ENCODE measurements at places on chromosomes 5 and 9.

- no peak for DNase-seq
Measured at GRCh38 chr9:84759300-84759750, 89.8 kb downstream of the NTRK2 start.

GRCh38 chr9:36163049-36163785 is 6.0 kb upstream of the CCIN start:
- no peak for DNase-seq

GRCh38 chr5:124704594-124705284 is 41.7 kb downstream of the ZNF608 start:
- no peak for DNase-seq

DNA sequence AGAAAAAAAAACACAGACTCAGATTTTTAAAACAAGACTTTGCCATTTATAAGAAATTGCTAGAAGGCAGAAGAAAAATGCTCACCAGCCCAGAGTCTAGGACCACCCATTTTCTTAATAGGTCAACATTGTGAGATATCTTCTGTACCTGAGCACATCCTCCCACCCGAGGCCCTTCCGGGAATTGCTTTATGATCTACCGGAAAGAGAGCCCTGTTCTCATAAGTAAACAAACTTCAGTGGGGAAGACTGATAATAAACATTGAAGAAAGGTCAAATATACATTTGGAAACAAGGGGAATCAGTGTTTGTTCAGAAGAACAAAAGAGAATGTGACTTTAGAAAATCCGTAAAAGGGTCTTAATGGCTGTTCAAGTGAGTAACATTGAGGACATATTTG is 44.4 kb downstream of the PRKACG start:
- DNase-seq = no peak

GRCh38 chr5:179974946-179975712 is 67.4 kb upstream of the TBC1D9B start:
- no peak for DNase-seq

DNA sequence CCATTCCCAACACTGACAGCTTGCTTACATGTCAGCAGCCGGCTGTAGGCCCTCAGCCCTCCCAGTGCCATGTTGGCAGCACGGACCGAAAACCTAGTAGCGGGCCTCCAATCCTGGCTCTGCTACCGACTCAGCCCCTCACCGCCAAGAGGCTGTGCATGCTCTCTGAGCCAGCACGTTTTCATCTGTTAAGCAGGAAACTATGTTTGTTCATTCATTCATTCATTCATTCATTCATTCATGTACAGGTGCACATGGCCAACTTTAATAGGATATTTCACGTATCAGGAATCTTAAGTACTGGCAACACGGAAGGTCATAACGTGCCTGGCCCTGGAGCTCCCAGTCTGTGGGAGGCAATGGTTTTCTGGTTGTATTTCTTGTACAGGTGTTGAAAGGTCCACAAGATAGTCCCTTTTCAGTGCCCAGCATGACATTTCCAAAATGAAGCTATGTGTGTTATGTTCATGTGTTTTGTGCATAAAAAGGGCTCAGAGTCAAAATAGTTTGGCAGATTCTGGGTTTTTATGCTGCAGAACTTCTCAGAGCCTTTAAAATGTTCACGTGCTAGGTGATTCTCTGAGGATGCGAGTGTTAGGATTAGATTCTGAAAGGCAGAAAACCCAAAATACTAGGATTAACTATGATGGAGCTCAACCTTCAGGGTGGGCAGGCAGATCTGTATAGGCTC is 17.7 kb downstream of the SUSD3 start:
- DNase-seq = no peak

GRCh38 chr9:123954518-123955280 is 24.8 kb upstream of the DENND1A start:
- DNase-seq = no peak

DNA sequence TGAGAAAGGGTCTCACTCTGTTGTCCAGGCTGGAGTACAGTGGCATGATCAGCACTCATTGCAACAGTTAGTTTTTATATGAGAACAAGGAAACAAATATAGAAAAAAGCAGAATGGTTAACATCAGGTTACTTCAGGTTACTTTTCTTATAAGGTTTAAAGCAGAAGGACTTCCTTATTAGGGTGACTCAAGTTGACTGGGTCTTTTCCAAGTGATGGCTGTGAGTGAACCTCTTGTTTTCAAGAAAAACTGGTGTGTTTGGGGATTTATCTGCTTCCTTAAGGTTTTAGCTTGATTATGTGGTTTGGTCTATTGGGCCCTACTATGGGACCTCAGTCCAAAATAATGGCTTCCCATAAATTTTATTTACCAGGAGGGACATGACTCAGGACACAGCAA is 99.2 kb downstream of the ARRDC3 start:
- peak; percentile 10 for DNase-seq

DNA sequence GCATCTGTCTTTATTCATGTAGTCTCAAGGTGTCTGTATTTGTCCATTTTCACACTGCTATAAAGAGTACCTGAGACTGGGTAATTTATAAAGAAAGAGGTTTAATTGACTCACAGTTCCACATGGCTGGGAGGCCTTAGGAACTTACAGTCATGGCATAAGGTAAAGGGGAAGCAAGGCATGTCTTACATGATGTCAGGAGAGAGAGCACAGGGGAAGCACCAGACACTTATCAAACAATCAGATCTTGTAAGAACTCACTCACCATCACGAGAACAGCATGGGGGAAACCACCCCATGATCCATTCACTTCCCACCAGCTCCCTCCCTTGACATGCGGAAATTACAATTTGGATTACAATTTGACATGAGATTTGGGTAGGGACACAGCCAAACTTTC is 44.2 kb downstream of the NLN start:
- DNase-seq = no peak

DNA sequence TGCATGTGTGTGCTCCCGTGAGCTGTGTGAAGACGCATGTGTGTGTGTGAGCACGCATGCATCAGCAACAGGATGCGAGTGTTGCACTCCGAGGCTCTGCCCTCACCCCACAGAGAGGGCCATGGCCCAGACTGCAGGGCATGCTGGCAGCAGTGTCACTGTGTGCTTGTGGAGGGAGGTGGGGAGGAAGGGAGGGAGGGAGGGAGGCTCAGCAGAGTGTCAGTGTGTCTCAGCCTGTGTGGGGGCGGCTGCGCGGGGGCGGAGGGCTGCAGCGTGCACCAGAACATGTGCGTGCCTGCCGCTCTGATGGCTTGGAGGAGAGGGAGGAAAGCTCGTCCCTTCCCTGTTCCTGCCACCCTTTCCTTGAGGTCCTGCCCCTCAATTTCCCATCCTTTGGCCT is 5.3 kb downstream of the CAMK2A start:
- DNase-seq = no peak

GRCh38 chr5:158679221-158679641 is 420.5 kb downstream of the EBF1 start:
- no peak for DNase-seq

- DNase-seq = no peak
Measured at GRCh38 chr9:135601988-135602387, 37.4 kb downstream of the GLT6D1 start.

GRCh38 chr9:72674961-72675360 is 153.6 kb downstream of the TMC1 start:
- DNase-seq = no peak

DNA sequence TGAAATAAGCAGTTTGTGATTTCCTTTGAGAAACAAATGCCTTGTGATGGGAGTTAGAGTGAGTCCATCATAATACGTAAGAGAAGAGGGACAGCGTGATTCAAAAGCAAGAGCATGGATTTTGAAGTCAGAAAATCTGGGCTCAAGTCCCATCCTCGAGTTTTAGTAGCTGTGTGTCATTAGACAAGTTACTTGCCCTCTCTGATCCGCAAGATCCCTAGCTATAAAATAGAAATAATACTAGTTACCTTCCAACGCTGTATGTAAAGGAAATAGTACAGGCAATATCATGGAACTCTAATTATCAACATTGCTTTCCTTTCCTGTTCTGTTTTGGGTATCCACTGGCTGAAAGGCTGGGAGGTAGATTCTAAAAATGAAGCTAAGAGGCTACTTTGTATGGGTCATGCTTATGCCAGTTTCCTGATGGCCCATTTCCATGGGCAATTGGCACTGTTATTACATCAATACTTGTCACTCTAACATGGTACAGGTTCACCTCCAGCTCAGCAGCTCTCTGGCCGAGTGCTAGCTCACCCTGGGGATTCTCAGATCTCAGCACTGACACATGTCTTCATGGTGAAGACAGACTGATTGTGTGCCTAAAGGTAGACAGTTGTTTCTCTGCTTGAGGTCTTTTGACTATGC is 241.7 kb upstream of the KLF4 start:
- DNase-seq = no peak

GRCh38 chr9:85713897-85714296 is 27.9 kb downstream of the AGTPBP1 start:
- DNase-seq = no peak

GRCh38 chr5:152270096-152270495 is 135.0 kb downstream of the NMUR2 start:
- no peak for DNase-seq

- no peak for DNase-seq
Measured at GRCh38 chr5:180311216-180311615, 19.3 kb upstream of the MAPK9 start.

DNA sequence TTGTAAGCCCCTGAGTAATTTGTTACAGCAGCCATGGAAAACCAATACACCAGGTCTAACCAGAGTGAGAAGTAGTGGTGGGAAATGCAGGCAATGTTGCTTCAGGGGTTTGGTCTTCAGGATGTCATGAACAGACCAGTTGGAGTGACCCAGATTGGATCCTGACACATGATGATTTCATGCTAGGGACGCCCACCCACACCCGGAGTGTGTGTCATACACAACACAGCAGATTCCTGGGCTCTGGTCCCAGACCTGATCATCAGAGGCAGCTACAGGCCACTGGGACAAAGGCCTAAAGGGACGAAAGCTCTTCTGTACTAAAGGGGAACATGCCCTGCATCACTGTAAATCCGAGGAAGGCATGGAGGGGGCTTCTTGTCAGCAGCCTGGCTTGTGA is 194.2 kb downstream of the NSG2 start:
- DNase-seq = no peak

DNA sequence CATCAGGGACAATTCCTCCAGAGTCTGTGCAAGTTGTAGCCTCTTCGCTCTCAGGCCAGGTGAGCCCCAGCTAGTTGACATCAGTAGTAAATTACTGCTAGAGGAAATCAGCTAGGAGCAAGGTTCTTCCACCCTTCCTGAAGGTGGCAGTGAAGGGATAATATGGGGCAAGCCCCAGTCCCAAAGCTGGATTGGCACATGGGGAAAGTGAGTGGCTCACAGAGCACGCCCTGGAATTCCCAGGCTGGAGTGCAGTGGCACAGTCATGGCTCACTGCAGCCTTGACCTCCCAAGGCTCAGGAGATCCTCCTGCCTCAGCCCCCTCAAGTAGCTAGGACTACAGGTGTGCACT is 82.1 kb downstream of the CYFIP2 start:
- no peak for DNase-seq

GRCh38 chr5:18380729-18381362 is 746.6 kb downstream of the TAF11L14 start:
- no peak for DNase-seq

DNA sequence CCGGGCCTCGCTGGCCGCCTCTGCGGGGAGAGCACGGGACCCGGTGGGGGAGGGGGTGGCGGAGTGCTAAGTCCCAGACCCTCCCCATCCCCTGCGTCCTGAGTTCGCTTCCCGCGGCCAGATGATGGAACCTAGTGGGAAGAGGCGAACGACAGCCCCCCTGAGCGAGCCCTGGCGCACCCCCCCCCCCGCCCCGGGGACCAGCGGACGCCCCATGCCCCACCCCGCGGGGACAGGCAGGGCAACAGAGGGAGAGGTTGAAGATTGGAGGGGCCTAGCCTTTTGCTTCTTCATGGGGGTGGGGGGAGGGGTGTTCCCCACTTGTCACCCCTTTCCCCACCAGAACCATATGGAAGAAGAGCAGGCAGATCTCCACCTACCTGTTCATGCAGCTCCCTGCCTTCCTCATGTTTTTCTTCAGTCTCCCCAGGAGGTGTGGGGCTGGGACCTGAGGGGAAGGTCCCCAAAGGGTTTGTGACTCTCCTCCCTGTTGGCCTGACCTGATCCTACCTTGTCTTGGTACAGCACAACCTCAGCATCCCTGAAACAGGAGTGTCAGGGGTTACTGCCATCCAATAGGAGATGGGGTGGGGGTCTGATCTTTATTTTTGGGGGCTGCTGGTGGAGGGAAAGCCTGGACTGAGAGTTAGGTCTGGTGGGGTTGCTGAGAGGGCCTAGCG is 485 bp downstream of the FAM53C start:
- no peak for DNase-seq

DNA sequence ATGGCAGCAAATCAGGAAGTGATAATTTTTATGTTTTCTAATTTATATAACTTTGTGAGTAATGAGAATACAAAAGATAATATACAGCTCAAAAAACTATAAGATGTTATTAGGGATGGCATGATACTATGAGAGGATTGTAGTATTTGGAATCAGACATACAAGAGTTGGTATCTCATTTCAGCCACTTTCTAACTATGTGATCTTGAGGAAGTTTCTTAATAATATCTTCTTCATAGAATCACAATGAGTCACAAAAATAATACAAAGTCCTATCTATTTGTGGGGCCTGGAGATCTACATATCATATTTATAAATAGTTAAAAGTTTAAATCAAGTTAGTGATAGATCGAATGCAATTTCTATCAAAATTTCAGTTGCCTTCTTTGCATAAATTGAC is 23.7 kb upstream of the TMED7 start:
- DNase-seq = no peak

- DNase-seq = no peak
Measured at GRCh38 chr5:148684528-148684927, 30.2 kb upstream of the HTR4 start.

DNA sequence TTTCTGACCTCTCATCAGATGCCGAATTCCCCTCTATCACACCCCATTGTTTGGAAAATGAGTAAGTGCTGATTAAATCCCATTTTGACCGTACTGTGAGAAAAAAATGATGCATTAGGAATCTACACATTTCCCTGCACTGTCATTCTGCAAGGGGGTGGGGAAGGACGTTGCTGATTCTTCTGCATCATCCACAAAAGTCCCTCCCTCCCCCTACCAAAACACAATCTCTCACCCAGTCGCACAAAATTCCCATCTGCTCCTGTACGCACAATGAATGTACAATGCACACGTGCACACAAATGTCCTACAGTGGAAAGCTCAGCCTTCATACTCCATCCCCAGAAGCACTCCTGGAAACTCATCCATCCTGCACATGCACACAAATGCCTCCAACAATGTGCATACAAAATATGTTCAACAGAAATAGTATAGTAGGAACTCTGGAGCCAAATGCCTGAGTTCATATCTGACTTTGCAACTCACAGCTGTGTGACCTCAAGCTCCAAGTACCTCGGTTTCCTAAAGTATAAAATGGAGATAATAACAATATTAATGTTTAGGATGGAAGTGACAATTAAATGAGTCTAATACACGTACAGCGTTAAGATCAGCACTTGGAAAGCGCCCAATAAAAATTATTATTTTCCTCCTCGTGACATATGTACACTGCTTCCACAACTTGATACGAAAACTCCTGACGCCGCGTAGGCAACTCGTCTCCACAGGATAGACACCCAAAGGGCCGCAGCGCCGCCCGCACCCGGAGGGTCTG is 809 bp downstream of the TNIP1 start:
- no peak for DNase-seq
